ENCODE measurements at places on chromosomes 12 and 14.
A peak's percentile ranks its signal among the peaks of the same experiment; 100 is the strongest.

- DNase-seq: no peak
Measured at GRCh38 chr14:24534286-24534685, 26.2 kb upstream of the CMA1 start.

GRCh38 chr12:94650143-94651056, at the start of gene TMCC3:
Gene TMCC3, minus strand, starts transcription at chr12:94650557. Its CDS starts 127 bp downstream, at chr12:94650430.
- peak; percentile 12 for DNase-seq

DNA sequence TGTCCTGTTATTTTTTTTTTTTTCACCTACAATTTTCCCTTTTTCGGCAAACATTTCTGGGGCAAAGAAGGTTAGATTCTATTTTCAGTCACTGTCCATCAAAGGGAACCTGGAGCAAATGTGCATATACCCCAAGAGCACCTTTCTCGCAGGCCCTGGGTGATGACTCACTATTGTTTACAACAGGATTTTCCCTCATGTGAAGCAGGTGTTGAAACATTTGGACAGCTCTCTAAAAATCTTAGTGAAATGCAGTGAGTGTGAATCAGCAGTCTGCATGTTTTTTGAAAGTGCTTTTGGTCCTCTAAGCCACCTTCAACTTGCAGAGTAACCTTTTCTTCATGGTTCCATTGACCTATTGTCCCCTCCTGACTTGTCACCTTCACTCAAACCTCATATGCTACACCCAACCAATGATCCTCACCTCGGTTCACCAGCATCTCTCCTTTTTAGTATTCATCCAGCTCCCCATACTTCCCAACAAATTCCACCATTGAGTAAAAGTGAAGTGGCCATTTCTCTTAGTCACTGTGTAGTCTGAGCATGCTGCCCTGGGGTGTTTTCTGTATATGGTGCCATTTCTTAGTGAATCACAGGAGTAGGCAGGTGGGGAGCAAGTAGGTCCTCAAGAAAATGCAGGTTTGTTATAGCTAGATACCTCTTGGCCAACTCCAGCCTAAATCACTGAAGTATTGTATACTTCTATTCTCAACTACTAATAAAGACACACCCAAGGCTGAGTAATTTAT, 260.2 kb downstream of the BMP4 start:
- DNase-seq: no peak

DNA sequence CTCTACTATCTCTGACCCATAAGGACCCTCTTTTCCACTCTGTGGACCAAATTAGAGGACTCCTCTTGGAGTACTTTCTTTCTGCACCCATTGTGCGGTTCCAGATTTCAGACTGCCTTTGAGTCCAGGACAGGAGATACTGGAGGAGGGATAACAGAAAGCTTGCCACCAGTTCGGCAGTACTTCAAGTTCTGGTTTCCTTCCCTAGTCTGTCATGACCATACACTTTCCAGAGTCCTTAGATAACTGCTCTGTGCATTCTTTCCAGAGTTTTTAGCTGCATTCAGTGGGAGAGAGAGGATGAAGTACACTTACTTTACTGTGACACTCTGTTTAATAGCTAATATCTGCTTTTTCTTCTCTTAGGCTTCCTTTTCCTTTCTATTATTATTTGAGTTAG, 54.8 kb upstream of the OSBPL8 start:
- peak; percentile 37 for DNase-seq

DNA sequence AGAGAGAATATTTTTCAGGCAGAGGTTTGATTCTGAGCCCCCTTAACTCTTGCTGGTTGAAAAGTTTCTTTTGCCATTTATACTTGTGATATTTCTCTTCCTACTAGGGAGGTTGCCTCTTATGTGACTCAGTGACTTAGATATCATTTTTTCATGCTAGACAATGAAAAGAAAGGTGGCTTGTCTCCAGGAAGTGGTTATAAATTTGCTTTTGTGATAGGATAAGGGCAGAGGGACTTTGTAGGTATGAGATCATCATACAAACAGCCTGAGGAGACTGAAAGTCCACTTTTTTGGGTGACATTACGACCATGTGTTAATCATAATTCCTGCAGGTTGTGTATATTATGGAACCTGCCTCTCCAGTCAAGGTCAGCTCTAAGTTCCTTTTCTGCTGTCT, 35.8 kb downstream of the ACSM4 start:
- no peak for DNase-seq

DNA sequence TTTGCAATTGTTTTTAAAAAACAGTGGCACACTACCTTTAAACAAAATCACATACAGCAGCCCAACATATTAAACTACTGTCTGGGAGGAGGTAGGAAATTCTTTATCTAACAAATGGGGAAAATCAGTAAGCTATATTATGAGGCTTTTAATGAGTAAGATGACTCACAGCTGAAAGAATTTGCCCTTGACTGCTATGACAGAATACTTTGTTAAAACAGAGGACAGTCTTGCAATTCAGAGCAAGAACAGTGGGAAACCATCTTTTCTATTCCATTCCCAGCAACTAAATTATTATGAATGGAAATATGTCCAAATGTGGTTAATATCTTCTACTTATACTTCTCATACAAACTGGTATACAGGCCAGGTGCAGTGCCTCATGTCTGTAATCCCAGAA, 49.2 kb upstream of the SGPP1 start:
- DNase-seq: peak; percentile 55

- no peak for DNase-seq
Measured at GRCh38 chr14:92584816-92585215, 71.2 kb downstream of the RIN3 start.

- no peak for DNase-seq
Measured at GRCh38 chr12:2231956-2232355, 179.2 kb downstream of the CACNA1C start.

DNA sequence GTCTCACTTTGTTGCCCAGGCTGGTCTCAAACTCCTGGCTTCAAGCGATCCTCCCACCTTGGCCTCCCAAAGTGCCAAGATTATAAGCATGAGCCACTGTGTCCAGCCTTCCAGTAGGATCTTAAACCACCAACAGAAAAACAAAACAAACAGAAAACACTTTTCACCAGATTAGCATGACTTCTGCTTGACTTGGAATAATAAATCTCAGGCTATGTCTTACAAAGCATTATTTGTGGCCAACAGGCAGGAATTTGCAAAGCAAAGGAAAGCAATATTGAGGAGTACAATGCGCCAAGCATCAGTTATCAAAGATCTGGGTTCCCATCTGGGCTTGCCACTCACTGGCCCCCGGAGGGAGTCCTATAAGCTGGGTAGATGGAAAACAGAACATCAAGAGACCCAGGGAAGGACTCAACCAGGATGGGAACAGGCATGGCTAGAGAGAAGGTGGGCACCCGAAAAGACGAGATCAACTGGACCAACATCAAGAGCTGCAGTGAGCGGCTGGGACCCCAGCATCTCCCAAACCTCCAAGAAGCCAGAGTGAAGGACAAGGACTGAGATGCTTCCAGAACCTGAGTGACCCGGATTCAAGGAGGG, 101.2 kb downstream of the TMEM30B start:
- DNase-seq: peak; percentile 42

- peak; percentile 3 for DNase-seq
Measured at GRCh38 chr12:74849801-74850200, 312.2 kb downstream of the ATXN7L3B start.

GRCh38 chr14:35407306-35407630, 2.7 kb upstream of the NFKBIA start:
- no peak for DNase-seq

GRCh38 chr12:113145720-113146551, 3.6 kb upstream of the CFAP73 start:
- DNase-seq: peak; percentile 62

DNA sequence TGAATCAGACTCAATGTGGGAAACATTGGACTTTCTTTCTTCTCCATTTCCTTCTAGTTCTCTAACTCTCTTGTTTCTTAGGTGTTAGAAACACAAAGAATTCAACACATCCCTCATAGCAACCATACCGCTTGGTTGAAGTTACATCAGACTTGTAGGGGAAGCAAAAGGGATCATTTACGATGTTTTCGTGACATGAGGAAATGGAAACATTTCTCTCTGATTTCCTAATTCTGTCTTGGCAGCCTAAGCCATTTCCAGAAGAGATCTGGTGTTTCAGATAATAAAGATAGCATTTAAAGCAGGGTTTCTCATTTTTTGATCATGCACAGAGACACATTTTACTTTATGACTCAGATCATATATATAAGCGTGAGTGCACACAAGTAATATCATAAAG, 202.0 kb downstream of the TMEM132C start:
- DNase-seq: no peak

DNA sequence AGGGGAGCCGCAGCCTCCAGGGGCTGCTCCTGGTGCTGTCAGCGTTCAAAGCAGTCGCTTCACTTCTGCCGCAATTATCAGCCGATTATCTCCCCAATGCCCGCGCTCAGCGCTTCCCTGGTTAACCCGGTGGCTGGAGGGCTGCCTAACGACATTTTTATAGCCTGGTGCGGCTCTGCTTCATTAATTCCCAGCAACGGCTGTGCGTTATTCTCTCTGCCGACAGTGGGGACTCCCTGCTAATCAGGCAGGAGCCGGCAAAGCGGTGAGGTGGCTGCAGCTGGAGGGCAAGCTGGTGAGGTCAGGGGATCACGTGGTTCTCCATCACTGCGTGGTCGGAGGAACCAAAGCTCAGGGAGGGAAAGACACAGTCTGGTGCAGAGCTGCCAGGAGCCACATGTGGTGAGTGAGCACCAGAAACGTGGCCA, 62.9 kb downstream of the GLRX5 start:
- peak; percentile 24 for DNase-seq

GRCh38 chr14:64467101-64467500, 1.8 kb downstream of the AKAP5 start:
- DNase-seq: peak; percentile 13

All from fibroblast of the aortic adventitia (primary cell).